SK-N-DZ (cell line): ENCODE measurements at places on chromosomes 6 and 20.

- no peak for DNase-seq
Observed at GRCh38 chr20:43787937-43788336, 61.1 kb upstream of the GTSF1L start.

GRCh38 chr6:138099832-138100231 lies 7.4 kb downstream of the PERP start:
- no peak for DNase-seq

GRCh38 chr20:62226707-62227590 lies 6.9 kb upstream of the HRH3 start:
- no peak for DNase-seq

DNA sequence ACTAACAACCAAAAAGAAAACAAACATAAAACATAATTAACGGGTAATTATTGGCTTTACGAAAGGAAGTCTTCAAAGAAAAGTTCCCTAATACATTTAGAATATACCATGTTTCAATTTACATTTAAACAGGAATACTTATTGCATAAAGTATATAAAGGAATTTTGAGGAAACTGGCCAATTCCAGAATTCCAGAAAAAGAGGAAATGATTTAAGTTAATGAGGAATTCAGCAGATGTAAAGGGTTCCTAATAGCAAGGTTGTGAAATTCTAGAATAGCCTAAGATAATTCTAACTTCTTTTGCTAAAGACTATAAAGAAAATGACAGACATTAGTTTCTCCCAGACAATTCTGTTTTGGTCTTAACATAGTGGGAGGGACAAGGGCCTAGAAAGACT lies 35.0 kb downstream of the DTNBP1 start:
- DNase-seq: no peak

DNA sequence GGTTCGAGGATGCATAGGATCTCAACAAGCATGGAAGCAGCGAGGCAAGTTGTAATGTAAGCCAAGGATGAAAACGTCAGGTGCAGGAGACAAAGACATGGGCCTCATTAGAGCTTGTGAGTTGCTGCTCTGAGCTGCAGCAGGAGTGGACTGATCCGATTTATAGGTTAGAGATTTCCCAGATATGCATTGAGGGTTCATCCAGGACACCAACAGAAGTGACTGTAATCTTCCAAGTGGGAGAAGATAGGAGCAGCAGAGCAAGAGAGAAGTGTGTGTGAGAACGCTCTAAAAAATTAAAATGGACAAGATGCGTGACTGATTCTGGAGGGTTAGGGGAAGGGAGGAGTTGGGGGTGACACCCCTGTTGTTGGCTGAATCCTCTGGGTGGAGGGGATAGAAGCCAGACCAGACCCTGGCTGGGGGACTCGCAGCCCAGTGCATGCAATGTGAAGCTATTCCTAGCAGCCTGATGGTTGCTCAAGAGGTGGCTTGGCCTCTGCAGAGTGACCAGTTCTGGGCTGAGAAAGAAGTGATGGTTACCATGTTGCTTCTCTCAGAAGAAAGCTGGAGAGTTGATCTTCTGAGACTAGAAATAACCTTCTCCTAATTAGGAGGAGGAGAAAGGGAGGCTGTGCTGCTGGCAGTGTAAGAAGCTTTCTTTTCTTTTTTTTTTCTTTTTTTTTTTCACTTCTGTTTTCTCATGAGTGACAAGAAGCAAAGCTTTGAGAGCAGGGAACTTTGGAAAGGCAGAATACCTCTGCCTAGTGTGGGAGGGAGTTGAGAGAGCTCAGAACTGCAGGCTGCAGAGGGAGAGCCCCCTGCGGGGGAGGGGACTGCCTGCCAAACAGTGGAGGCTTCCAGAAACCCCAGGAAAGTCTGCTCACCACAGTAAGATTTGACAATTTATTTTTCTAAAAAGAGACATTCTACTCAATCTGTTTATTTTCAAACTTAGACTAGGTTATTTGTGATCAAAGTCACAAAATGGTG lies 116.9 kb downstream of the SLX4IP start:
- peak; percentile 74 for DNase-seq

- no peak for DNase-seq
Observed at GRCh38 chr6:127564761-127565160, 12.2 kb upstream of the C6orf58 start.
